ENCODE measurements at places on chromosomes 16 and 17.
A peak's percentile ranks its signal among the peaks of the same experiment; 100 is the strongest.

DNA sequence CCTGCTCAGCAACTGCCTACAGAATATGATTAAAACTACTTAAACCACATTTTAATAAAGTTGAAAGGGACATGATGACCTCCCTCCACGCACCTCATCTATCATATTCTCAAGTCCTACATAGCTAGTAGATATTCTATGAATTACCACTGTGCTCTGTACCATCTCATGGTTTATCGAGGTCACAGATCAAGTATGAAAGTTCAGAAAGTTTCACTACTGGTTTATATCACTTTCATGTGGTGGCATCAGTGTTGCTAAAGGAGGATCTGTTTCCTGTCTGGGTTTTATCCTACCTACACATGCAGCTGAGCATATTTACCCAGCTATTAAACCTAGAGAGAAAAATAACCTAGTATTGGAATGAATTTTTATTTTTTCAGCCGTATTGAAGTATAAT, 214.9 kb upstream of the MON1B start:
- no peak for DNase-seq

GRCh38 chr17:78168903-78169793, 767 bp downstream of the SYNGR2 start:
- no peak for DNase-seq

GRCh38 chr16:55846598-55847346, 13.9 kb upstream of the CES1 start:
- DNase-seq: no peak

DNA sequence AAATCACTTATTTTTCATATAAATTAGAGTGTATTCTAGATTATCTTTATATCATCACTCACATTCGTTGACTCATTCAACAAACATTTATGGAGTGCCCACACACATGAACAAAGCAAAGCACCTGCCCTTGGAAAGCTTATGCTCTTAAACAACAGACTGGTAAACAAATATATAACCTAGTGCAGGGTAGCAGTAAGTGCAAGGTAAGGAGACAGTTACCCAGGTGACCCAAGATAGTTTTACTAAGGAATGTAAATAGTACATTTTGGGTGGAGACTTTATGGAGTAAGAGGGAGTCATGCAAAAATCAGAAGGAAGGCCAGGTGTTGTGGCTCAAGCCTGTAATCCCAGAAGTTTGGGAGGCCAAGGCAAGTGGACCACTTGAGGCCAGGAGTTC, 40.4 kb upstream of the HELZ start:
- DNase-seq: no peak

DNA sequence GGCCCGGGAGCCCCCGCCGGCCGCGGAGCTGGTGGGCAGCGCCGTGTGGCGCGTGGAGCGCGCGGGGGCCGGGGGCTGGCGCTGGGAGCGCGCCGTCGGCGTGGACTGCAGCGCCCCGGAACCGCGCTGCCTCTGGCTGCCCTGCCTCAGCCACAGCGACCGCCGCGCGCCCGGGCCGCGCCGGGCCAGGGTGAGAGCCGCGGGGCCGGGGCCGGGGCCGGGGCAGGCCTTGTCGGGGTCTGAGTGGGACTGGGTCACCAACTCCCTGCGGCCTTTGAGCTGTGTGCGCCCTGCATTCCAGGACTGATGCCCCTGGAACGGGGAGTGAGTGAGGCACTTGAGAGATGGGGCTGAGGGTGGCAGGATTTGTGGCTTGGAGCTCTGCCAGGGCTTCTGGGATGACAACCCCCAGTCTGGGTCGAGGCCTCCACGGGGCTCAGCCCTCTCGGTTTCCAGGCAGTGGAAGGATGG, 25.7 kb downstream of the ARHGAP23 start:
- DNase-seq: no peak

DNA sequence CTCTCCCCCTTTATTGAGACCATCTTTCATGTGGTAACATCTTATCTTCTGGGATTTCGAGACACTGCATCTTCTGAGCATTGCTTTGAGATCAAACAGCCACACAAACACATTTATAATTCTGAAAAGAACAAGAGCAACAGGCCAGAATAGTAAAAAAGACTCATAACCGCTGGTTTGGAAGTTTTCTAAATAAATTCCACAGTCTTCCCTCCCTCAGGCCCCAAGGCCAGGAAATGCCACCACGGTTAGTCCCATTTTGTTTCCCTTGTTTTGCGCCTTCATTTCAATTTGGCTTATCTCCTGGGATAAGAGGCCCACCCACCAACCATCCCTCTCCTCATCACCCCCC, 25.3 kb downstream of the LITAF start:
- DNase-seq: no peak

- DNase-seq: no peak
Measured at GRCh38 chr17:43994272-43995149, 9.9 kb upstream of the NAGS start.

- no peak for DNase-seq
Measured at GRCh38 chr16:27403601-27403992, 1.6 kb downstream of the IL21R start.

DNA sequence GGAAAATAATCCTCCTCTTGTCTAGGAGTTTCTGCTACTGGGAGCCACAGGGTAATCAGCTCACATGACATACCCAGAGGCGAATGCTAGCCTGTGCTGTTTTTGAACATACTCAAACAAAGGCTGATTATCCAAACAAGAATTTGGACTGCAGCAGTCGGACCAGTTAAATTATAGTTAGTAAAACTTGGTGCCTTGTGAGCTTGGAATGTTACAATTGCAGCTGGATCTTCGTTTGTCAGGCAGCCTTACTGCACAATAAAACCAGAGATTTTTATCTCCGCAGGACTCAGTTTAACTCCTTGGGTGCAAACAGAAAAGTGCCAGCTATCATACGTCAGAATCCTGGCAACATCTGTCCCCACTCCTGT, 163.8 kb upstream of the TBX2 start:
- peak; percentile 33 for DNase-seq

DNA sequence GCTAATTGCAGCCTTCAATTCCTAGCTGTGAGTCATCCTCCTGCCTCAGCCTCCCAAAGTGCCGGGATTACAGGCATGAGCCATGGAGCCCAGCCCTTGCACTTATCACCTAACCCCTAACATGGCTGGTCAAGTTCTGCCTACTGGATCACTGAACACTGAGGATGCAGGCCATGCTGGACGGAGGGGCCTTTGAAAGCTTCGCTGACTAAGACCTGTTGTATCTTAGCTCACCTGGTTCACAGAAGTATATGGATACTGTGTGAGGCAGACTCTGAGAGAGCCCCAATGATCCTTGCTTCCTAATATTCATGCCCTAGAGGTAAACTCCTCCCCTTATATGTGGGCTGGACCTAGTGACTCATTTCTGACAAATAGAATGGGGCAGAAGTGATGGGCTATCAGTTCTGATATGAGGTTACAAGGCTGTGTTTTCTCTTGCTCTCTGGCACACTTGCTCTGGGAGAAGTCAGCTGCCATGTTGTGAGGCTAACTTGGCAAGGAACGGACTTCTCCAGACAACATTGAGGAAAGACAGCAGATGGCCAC, 11.7 kb upstream of the TMIGD1 start:
- DNase-seq: no peak

- DNase-seq: no peak
Measured at GRCh38 chr16:6019490-6019991, 921.9 kb upstream of the EEF2KMT start.

- DNase-seq: no peak
Measured at GRCh38 chr17:52233632-52234031, 75.1 kb upstream of the CA10 start.

DNA sequence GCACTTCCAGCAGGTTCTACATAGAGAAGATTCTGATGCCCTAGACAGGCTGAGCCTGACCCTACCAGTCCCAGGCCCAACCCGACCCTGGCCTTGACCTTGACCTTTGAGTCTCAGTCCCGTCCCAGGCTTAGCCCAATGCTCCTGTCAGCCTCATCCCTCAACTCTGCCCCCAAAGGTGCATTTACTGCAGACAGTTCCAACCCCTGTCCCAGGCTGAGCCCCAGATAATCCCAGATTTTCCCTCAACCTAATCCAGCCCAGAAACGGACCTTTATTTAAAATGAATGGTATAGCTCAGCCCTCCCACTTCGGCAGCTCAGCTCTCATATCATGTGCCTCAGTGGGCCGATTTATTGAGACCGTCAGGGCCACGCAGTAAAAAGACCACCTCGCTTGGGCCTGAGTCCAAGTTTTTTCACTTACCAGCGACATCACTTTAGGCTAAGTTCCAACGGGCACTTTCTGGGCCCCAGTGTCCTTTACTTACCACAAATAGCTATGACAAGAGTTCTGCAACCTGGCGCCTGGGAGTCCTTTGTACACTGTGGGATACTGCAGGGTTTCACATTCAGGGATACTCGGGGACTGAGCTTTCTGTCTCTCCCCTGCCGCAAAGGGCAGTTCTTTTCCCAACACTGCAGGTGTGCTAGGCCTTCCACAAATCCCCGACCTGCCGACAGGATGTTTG, 89.5 kb downstream of the WSCD1 start:
- DNase-seq: no peak

- DNase-seq: no peak
Measured at GRCh38 chr16:86375851-86376250, 134.5 kb upstream of the FOXF1 start.

DNA sequence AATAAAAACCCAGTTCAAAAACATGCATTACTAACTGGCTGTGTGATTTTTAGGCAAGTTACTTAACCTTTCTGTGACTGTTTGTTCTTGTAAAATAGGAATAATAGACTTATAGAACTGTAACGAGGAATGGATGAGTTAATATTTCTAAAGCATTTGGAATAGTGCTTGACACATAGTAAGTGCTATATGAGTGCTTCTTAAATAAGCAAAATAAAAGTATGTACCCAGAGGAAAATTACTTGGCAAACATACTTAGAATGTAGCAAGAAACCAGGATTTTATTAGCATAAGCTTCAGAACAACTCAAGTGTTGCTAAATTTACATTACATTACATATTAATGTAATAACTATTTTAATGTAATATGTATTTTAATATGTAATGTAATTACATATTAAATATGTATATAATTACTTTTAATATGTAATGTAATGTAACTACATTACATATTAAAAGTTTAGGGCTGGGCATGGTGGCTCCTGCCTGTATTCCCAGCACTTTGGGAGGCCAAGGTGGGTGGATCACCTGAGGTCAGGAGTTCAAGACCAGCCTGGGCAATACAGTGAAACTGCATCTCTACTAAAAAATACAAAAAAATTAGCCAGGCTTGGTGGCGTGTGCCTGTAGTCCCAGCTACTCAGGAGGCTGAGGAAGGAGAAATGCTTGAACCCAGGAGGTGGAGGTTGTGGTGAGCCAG, 14.2 kb downstream of the NFAT5 start:
- no peak for DNase-seq

All from AG04449 (cell line).